ENCODE measurements at places on chromosomes 13 and 19.

- DNase-seq: no peak
Measured at GRCh38 chr19:23762548-23762883, 3.8 kb upstream of the ZNF681 start.

GRCh38 chr13:31965361-31966066 lies 66.1 kb upstream of the FRY start:
- DNase-seq: no peak

DNA sequence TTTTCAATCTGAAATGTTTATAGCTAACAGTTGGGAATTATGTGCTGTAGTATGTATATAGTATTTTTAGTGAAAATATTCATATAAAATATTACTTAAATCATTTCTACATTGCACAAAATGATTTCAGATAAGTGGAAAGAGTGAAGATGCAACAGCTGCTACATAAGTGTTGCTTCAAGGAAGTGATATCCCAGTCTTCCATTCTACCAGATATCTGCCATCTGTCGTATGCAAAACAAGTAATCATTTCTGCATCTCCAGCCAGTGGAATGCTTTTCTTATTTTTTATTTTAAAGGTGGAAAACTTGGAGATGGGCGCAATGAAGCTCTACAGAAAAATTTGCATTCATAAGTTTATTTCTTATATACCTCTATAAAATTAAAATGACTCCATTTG lies 152.5 kb upstream of the MAB21L1 start:
- no peak for DNase-seq

DNA sequence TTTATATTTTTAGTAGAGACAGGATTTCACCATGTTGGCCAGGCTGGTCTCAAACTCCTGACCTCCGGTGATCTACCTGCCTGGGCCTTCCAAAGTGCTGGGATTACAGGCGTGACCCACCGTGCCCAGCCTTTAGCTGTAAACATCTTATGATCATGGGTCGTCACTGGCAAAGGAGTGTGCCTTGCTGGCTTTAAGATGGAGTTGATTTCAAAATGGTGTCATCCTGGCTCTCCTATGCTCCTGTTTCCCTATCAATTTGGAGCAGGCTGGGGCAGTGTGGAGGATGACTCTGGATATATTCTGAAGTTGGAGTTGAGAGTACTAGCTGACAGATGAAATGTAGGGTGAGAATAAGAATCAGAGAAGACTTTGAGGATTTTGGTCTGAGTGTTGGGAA lies 18.4 kb upstream of the ATP8A2 start:
- no peak for DNase-seq

GRCh38 chr13:69243366-69243765 lies 864.3 kb upstream of the ATXN8OS start:
- no peak for DNase-seq

DNA sequence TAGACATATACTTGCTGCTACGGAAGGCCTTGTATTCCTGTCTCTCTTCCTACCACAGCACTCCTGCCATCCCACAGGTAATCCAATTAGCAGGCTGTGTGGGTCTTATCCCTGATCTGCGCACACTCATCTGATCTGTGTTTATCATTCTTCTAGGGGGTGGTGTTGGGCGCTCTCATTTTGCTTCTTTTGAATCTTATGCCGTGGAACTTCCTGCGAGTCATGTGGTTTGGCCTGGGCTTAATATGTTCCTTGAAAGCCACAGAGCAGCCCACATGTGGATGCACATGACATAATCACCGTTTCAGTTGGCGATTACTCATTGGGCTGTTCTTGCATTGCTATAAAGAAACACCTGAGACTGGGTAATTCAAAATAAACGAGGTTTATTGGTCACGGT lies 7.5 kb downstream of the RASA3 start:
- peak; percentile 70 for DNase-seq

DNA sequence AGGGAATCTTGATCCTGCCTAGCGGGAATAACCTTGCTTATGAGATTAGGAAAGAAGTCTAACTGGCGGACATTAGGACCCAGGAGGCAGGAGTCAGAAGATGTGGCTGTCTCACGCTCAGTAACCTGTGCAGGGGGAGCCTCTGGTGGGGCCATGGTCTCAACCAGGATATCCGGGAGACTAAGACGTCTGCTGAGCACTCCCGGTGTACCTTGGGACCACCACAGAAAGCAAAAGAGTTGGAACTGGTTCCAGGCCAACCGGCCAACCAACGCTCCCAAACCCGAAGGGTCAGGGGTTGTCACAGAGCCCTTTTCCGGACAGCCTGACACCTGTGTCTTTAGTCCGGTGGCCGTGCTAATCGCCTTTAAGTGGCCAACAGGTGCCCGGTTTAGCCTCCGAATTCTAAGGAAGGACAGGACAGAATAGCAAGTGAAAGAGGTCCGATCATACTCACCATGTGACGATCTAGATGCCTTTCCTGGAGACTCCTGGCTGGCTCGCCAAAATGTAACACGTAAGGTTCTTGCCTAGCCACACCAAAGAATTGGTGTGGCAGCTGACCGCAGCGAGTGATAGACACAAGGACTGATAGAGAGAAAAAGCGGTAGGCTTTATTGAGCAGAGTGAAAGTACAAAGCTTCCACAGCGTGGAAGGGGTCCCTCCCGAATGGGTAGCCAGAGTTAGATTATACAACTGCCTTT lies 103.9 kb upstream of the DIAPH3 start:
- peak; percentile 50 for DNase-seq

GRCh38 chr13:82076496-82076895 lies 1735.6 kb upstream of the SPRY2 start:
- DNase-seq: no peak

DNA sequence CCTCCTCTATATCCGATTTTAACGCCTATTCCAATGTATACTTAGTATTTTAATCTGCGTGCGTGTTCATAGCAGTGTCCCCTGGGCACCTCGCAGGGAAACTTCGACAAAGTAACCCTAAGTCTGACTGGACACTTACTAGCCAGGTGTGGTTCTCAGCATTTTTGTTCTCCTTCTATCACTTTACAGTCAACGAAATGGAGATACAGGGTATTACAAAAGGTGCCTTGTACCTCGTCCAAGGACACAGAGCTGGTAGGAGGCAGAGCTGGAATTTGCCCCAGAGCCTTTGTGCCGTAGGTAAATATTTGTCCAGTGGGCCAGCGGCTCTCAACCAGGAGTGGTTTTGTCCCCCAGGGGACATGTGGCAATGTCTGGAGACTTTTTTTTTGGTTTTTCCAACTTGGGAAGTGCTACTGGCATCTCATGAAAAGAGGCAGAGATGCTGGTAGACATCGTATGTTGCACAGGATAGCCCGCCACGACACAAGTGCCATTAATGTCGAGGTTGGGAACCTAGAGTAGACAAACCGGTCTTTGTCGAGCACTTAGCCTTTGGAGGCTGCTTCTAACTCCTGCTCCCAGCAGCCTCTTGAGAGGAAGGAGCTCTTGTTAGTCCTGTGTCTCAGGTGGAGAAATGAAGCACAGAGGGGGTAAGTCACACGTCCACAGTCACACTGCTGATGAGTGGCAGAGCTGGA lies 1.1 kb downstream of the ZNF444 start:
- DNase-seq: no peak

DNA sequence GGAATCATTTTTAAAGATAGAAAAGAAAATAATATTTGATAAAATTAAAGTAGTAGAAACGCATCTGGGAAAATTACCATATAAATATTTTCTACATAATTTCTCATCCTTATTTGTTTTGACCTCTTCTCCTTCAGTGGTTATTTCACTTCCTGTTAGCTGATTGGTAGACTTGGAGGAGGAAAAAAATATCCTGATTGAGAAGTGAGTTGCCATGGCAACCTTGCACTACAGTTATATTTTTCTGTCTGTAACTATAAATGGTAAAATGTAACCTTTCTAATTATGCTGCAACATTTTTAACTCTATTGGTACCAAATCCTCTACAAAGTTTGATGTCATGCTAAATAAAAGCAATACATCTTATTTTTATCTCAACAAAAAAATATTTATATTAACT lies 45.2 kb downstream of the SCEL start:
- DNase-seq: no peak

GRCh38 chr13:61148691-61149315 lies 266.8 kb downstream of the PCDH20 start:
- DNase-seq: no peak

DNA sequence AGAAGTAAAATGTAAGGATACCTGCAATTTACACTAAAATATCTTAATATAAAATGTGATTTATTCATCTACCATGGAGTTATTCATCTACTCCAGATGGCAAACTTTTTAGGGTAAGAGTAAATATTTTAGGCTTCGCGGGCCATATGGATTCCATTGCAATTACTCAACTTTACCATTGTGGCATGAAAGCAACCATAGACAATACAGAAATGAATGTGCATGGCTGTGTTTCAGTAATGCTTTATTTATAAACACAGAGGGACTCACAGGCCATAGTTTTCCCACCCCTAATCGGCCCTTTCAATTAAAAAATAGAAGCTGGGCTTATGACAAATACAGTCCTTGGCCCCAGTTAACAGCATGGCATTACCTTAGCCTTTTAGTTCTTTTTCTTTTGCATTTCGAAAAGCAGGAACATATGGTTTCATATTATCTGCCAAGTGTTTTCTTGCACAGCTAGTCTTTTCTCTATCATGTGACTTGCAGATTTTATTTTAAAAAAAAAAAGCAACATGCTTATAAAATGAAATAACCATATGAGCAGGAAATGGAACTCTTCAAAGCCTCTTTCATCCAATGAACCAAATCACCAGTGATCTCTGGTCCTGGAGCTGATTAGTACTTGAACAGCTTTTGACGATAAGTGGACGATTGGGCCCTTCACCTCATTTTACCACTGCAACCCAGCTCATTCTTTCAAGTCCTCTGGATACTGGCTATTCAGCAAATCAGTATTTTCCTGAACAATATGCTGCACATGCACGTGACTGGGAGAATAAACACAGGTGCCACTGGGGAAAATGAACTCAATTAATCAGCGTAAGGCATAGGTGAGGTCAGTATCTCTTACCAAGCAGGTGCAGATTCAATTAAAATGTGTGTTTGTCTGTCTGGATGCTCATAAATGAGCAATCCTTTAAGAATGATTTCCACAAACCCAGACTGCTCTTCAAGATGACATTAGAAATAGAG lies 63.9 kb downstream of the LHFPL6 start:
- DNase-seq: no peak

GRCh38 chr13:112242777-112243176 lies 133.4 kb upstream of the SPACA7 start:
- no peak for DNase-seq

- DNase-seq: peak; percentile 81
Measured at GRCh38 chr13:21218351-21219035, 42.0 kb downstream of the MRPL57 start.

DNA sequence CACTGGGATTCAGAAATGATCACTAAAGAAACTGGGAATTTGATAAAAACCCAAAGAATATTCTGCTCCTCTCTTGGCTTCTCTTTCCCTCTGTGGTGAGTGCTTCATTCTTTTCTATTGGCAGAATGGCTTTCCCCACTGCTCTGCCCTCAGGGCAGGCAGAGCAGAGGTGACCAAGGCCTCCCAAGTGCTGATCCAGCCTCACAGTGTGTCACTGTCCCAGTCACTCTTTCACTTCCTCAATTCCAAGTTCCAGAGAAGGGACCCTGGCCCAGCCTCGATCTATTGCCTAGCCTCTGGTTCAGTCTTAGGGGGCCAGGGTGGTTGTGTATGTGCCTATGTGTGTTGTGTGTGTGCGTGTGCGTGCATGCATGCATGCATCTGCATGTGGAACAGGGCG lies 180.6 kb upstream of the TMTC4 start:
- DNase-seq: no peak

DNA sequence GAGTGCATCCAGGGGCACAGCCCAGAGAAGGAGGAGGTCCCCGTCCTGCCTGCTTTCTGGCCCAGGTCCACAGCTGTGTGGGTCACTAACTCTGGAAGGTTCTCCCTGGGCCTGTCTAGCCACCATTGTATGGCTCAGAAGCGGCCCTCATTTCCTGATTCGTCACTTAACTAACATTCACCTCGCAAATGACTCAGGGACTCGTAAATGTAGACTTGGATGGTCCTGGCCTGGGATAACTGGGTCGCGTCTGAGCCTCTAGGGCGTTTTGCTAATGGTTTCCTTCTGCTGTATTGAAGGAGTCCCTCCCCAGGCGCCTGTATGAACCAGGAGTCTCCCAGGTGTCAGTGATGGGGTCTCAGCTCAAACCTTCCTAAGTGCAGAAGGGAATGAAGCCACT lies 162.8 kb downstream of the ZNF536 start:
- DNase-seq: no peak

DNA sequence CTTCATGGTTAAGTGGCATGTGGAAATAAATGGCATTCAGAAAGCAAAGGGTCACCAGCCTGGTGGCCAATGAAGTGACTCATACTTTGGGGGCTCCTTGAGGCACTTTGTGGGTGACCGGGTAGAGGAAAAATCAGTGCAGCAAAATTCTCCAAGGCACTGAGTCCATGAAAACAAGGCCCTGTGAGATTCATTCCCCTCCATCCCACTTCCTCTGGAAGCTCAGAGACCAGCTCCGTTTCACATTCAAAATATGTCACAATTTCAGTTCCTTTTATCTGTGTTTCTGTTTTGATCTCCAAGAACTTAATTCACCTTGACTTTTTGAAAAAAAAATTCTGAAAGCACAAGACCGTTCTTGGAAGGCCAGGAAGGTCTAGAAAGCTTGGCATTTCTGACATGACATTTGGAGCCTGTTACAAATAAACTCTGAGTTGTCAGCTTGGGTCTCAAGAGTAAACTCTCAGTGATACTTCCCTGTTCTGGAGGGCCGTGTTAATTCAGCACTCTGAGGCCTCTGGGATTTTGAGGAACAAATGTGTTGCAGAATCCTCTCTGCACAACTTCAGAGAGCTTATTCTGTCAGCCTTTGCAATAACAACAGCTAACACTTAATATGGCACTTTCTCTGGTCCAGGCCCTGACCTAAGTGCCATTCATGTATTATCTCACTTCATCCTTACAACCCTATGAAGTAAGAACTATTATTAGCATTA lies 6.8 kb downstream of the CYSLTR2 start:
- peak; percentile 59 for DNase-seq

DNA sequence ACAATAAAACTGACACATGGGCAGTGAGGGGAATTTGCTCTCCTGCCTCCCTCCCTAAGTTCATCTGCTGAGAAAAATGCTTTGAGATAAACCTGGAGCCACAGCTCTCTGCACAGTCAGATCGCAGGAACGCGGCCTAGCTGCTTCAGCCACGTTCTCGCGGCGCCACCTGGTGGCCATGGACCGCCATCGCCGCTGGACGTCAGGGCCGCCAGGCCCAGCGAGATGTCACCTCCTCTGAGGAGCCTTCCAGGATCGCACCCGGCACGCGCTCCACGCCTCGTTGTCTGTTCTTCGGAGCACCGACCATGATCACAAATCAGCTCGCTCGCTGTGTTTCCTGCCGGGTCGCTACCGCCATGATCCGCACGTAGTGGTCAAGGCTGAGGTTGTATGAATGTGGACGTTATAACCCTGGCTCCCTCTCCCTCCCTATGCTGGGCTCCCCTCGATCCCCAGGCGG lies 20.6 kb upstream of the USP29 start:
- peak; percentile 63 for DNase-seq

DNA sequence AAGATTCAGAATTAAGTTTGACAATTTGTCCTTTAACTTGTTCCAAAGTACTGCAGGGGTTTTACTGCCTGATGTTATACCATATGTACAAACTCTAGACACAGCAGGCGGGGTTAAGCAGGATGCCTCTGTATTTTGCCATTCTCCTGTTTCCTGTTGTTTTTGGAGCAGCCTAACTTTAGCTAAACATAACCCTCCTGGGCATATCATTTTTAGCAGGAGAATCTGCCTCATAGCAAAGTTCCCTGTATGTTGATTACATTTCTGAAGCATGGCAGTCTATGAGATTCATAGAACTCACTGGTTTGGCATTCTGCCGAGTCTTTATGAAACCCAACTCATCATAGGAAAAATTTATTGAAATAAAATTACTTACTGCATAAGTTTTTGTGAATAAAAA lies 5.2 kb downstream of the LHFPL6 start:
- no peak for DNase-seq

- no peak for DNase-seq
Measured at GRCh38 chr13:40336228-40337221, 329.9 kb downstream of the FOXO1 start.
